ENCODE measurements at places on chromosomes 13 and 19.

- DNase-seq: no peak
These were observed 766 bp downstream of the CEBPG start for GRCh38 chr19:33374236-33374714.

DNA sequence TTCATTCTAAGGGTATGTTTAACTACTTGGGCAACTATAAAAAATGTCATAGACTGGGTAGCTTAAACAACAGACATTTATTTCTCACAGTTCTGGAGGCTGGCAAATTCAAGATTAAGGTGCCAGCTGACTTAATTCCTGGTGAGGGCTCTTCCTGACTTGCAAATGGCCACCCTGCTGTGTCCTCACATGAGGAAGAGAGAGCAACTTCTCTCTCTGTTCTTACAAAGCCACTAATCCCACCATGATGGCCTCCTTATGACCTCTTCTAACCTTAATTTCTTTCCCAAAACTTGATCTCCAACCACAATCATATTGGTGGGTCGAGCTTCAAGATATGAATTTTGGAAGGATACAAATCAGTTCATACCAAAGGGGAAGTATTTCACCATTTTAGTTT is 399.0 kb downstream of the DCT start:
- no peak for DNase-seq

GRCh38 chr19:30276883-30277280 is 95.3 kb upstream of the ZNF536 start:
- no peak for DNase-seq

GRCh38 chr13:48908381-48909055 is 67.2 kb upstream of the FNDC3A start:
- DNase-seq: no peak

DNA sequence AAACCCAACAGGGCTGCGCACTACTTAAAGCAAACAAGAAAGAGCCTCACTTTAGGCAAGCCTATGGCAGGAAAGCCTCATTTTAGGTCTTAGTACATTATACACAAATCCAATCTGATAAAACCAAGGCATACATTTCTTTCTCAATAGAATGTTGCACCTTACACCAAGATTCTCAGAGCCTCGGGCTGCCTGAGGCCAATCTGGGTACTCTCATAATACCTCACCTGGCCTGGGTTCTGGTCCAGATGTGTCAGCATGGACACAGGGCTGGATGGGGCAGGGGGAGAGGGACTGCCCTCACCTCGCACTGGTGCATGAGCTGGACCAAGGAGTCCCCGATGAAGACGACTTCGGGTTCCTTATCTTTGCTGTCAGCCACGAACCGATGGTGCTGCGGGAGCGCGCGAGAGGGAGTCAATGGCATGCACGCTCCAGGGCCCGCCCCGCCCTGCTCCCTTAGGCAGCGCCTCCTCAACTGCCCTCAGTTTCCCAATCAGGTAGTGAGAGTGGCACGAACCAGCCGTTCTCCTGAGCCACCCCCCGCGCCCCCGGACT is at the start of gene PRR19:
Gene PRR19 (plus strand): TSS at position 487 of the 558 bp plus-strand sequence. CDS start 7,453 bp downstream, outside the sequence.
- no peak for DNase-seq

DNA sequence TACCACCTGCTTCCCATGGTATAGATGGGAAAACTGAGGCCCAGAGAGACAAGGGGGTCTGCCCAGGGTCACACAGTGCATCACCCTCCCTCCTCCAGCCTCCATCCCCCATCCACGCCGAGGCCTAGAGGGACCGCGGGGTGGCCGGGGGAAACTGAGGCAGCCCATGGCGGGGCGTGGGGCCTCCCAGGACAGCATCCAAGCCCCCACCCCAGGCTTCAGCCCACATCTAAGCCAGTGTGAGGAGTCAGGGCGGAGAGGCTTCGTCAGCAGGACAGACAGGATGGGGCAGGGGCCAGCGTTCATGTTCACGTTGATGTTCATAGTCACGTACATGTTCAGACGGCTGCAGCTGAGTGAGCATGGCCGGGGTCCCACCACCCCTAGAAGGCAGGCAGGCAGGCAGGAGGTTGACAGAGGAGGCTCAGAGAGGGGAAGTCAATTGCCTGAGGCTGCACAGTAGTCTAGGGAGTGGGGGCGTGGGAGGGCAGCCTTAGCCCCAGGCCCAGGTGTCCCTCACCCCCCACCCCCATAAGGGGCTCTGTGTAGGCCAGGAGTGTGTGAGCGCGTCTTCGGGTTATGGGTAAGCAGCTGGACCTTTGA is 23.3 kb downstream of the SMIM24 start:
- no peak for DNase-seq

GRCh38 chr13:43934273-43934672 is 54.6 kb downstream of the LACC1 start:
- no peak for DNase-seq
